ENCODE measurements at places on chromosomes 2 and 18. TPM values are rescaled to one million over a fixed set of nuclear protein-coding genes. Genes with fewer than 3 reads are reported as not detected.

DNA sequence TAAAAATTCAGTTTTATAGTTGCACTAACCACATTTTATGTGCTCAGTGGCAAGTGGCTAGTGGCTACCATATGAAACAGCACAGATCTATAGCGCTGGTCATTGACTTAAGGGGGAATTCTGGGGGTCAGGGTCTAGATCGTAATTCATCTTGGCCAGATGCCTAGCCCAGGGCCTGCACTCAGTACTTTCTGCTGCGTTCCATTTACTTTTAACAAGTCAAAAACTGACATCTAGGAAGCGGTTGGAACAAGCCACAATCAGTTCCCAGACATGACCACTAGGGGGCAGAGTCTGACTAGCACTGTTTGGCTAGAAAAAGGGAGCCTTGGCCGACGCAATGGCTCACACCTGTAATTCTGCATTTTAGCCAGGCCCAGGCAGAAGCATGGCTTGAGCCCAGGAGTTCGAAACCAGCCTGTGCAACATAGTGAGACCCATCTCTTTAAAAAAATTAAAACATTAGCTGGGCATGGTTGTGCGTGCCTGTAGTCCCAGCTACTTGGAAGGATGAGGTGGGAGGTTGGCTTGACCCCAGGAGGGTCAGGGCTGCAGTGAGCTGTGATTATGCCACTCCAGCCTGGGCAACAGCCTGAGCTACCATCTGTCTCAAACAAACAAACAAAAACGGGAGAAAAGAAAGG, 9.0 kb upstream of the TMBIM1 start:
- peak; percentile 84 for DNase-seq

- DNase-seq: no peak
Observed at GRCh38 chr18:69840445-69840844, 107.2 kb downstream of the CD226 start.

GRCh38 chr2:46909150-46909549, 6.5 kb downstream of the MCFD2 start:
- no peak for DNase-seq

- DNase-seq: no peak
Observed at GRCh38 chr2:11559786-11560155, 25.9 kb downstream of the GREB1 start.

GRCh38 chr2:3959372-3959771, 256.0 kb downstream of the DCDC2C start:
- peak; percentile 45 for DNase-seq

DNA sequence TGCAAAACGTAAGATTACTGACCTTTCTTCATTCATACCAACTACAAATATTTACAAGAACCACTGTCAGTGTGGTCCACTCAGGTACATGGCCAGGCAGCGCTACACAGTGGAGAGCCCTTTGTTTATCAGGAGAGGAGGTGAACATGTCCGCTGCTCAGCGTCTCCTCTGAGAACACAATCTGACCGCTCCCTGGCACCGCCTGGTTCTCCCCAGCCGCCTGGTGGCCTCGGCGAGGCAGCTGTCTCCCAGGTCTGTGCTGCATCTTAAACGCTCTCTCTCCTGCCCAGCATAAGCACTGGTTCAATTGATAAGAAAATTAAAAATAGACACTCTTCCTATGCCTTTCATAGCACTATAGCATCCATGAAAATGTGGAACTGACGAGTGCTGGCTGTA, 146.8 kb upstream of the PXDN start:
- DNase-seq: no peak

DNA sequence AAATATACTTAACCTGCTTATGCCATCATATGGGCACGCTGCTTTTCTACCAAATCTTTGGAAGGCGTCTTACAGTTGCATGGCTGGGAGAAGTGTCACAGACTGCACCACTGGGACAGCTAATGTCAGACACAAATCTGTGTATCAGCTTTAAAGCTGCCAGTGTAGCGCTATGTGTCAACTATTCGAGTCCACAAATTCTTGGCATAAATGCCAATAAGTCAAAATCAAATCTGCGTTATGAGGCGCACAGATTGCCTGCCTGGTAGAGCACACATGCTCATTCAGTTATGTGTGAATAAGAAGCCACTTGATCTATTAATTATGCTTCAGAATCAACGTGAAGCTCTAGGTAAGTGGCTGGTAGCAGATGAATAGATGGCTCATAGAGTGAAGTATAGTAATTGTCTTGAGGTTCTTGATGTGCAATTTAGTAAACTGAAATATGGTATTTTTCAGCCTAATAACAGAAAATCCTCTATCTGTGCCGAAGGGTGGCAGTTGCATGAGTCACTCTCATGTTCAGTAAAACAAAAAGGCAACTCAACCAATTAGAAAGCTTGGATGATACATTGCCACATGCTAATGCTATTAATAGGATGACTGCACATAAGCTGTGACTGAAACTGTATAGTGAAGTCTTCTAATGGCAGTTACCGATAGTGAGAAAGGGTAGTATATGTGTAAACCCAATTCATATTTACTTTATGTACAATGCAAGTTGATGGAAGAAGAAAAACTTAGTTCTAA, 52.0 kb downstream of the DCC start:
- DNase-seq: no peak

DNA sequence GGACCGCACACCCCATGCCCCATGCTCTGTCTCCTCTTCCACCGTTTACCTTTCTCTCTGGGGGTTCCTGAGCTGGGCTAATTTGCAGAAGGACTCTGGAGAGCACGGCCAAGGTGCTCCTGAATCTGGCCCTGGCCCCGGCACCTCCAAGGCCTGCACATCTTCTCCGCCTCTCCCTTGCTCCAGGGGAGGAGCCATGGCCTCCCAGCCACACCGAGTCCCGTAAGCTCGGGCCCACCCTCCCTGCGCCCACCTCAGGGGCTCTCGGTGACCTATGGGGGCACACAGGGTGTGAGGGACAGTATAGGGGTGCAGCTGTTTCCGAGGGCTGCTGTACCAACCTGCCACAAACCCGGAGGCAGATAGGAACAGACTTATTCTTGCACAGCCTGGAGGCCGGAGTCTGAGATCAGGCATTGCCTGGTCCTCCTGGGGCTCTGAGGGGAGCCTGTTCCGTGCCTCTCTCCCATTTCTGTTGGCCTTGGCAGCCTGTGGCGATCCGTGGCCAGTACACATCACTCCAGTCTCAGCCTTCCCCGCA, 127.3 kb upstream of the GPC1 start:
- DNase-seq: no peak

Gene ABCG5
- not detected for total RNA-seq

GRCh38 chr2:33073018-33073417, 126.3 kb downstream of the LTBP1 start:
- peak; percentile 35 for DNase-seq

DNA sequence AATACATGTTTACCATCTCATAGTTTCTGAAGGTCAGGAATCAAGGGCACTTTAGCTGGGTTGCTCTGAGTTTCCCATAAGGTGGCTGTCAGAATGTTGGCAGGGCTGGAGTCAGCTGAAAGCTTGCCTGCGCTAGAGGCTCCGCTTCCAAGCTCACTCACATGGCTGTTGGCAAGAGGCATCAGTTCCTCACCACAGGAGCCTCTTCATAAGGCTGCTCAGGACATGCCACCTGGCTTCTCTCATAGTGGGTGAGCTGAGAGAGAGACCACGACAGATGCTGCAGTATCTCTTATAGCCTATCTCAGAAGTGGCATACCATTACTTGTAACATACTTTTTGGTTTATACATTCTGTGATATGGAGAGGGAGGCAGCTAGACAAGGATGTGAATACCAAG, 7.2 kb downstream of the HADHB start:
- no peak for DNase-seq

GRCh38 chr18:44957025-44957424, 276.3 kb downstream of the SETBP1 start:
- DNase-seq: no peak

Gene CIDEA
- not detected for total RNA-seq

DNA sequence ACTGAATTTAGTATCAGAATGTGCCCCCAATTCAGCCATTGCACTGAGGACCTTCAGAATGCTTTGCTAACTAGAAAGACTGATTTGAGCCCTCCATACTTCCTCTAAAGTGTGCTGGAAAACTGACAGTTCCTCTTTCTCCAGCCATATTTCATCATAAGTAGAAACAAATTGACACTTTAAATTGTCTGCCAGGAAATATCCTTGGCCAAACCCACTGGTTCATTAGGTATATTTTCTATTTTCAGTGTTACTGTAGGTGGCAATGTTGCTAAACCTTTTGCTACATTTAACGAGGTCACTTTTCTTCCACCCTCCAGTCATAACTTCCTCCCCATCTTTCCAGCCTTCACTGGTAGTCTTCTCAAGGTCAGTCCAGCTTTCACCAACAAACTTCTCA, 21.5 kb downstream of the SP5 start:
- no peak for DNase-seq

DNA sequence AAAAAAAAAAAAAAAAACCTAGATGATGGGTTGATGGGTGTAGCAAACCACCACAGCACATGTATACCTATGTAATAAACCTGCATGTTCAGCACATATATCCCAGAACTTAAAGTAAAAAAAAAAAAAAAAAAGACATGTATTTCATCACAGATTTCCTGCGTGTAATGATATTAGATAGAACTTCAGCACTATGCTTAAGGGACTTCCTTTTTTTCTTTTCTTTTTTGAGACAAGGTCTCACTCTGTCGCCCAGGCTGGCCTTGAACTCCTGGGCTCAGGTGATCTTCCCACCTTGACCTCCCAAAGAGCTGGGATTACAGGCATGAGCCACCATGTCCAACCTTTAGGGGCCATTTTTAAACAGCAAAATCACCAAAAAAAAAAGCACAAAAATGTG, 42.0 kb downstream of the NEURL3 start:
- DNase-seq: no peak

DNA sequence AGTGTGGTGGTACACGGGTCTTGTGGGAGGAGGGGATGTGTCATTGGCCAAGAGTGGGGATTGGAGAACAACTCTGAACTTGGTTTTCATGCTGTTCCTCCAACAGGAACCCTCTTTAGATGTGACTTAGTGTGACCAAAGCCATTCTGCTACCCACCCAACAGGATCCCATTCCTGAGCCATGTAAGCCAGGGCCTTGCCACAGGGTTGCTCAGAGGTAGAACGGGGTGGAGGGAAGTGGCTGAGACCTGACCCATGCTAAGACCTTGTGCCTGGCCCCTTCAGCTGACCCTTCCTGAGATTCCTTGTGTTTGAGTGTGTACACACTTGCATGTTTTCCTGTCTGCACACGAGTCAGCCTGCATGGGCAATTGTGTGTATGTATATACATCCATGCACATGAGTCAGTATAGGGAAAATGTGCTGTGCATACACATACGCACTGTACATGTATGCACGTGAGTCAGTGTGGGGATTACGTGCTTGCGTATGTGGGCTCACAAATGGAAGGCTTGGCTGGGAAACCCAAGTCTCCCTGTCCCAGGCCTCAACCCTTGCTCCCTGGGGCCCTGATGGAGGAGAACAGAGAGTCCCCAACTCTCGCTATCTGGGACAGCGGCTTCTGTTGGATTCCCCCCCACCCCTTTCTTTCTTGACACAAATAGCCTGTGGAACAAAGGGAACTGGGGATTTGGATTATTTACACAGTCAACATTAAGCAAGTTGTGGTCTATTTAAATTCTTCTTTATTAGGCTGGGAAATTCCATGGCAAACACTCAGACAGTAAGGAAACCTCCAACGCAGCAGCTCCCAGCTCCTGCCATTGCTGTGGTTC, 339.8 kb downstream of the DYSF start:
- no peak for DNase-seq

DNA sequence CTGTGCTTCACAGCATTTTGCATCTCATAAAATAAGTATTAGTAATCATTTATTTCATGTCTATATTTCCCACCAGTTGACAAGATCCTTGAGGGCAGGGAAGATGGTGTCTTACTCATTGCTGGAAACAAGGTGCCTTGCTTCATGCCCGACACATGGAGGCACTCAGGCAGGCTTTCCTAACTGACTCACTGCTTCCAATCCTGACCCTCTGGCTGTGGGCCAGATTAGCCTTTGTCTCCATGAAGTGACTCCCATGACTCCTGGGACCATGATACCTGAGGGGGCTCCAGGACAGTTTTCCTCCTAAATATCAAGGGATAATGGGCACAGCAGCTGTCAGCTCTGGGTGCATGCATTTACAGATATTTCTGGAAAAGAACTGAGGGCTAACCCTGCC, 275.1 kb downstream of the AGPS start:
- DNase-seq: no peak

DNA sequence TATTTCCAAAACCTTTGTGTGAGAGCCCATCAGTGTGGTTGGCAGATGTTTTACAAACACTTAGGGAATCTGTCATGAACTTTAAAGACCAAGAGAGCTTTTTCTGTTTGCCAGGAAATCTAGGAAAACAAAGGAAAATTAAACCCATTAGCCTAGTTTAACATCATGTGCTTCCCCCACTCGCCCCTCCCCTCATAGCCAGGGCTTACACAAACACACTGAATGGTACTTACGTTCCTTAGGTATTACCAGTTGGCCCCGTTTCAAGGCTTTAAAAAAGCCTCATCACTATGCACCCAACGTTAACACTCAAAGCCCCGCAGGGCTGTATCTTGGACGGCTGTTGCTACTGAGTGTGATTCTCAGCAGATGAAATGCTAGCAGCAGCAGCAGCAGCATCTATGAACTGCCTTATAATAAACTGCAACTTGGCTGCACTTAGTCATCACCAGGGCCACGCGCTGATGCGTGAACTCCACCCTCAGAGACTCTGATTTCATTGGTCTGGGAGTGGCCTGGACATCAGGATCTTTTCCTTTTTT, 20.1 kb upstream of the TTC39C start:
- peak; percentile 20 for DNase-seq

Gene LYPD1
- total RNA-seq: 1.1 TPM

Gene FOXI3
- total RNA-seq: not detected

DNA sequence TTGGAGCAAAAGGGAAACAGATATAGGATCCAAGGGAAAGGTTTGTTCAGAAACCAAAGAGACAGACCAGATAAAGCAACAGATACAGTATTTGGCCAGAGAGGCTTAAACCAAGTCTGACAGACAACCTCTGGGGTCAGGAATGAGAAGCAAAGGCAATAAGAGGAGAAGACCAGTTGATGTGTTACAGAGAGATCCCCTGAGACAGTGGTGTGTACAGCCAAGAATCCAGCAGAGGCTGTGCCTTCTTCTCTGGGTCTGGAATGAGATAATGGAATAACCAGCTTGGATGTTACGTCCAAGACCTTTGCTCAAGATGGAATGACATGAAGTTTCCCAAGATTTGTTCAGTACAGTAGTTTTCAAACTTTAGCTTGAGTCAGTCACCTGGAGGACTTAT, 61.1 kb downstream of the MDH1 start:
- DNase-seq: no peak

DNA sequence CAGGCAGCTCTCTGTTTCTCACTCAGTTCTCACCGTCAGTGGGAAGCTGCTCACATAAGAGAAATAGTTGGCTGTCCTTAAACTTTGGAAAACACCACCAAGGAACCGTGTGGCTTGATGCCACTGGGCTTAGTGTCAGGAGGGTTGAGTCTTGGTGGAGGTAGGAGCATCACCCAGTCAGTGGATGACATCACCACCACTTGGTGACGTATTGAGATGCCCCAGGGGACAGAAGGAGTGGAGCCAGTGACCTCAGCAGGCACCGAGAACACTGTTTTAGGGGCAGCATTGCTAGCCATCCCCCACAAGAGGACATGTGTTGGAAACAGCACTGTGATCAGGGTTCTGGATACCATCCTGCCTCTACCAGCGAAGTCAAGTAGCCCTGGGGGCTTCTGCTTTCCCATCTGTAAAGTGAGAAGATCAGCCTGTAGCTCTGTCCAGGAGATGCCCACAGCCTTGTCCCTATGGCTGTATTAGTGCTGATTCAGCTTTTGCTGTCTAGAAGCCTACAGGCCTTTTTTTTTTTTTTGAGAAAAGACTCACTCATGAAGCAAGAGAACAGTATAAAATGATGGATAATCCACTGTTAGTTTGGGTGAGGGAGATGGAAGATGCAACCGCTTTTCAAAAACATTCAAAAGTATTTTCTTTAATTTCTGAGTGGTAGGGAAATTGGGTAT, 66.2 kb downstream of the TSN start:
- no peak for DNase-seq
